SK-MEL-5 (cell line): ENCODE measurements at places on chromosomes 16 and 17.
A peak's percentile ranks its signal among the peaks of the same experiment; 100 is the strongest.

- DNase-seq, result no peak
Measured at GRCh38 chr16:87951552-87952538, 611 bp downstream of the BANP start.

GRCh38 chr16:728131-728889 lies 1.4 kb downstream of the HAGHL start:
- peak; percentile 91 for DNase-seq

- no peak for DNase-seq
Measured at GRCh38 chr16:84714028-84714427, 14.2 kb downstream of the USP10 start.

GRCh38 chr17:72205357-72205756 lies 84.5 kb downstream of the SOX9 start:
- DNase-seq, result no peak

- no peak for DNase-seq
Measured at GRCh38 chr16:81583893-81584631, 139.5 kb downstream of the CMIP start.

DNA sequence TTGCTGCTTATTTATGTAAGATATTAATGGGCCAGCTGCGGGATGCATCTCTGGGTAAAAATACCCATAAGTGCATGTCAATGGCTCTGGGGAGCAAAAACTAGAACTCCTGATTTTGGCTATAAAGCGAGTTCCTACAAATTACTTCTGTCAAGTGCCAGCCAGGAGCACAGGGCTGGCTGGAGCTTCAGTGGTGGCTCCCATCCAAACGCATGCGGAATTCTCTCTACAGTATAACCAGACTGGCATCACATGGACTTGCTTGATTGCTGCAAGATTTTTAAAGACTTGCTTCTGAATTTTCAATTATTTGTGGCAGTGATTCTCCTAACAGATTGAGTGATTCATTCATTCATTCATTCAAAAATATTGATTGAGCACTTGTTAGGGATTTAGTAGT lies 260.9 kb downstream of the PHKB start:
- DNase-seq, result no peak

GRCh38 chr17:43328650-43329049 lies 70.1 kb upstream of the ARL4D start:
- no peak for DNase-seq

- DNase-seq, result no peak
Measured at GRCh38 chr17:17795296-17795695, 41.5 kb downstream of the SREBF1 start.

DNA sequence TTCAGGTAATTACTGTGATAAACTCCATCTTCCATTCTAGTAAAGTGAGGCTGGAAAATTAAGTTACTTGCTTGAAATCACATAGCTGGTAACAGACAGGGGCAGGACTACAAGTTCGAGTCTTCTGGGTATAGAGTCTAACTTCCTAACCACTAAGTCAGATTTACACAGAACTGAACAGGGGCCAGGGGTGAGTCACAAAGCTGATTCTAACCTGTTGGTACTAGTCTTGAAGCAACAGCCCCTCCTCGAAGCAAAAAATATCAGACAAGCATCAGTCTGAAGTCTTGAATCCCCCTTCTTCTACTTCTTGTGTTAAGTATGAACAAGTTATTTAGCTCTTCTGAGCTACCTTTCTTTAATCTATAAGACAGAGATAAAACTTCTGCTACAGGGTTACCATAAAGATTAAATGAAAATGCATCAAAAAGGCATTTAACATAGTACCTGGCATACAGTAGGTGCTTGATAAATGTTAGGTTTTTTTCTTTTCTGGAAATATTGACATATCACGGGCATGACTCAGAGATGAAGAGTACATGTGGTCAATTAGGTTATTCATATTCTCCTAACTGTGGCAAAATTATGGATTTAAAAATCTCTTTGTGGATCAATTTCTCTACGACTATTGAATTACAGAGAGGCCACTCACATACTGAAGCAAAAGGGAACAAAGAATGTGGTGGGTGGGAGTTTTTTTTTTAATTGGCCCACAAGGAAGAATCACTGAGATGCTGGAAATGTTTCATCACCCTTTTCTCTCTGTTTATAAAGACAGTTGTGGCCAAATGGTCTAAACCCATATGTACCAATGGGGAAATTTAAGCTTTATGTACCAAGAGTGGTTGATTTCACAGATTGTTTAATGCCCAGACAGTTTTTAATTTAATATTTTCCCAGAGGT lies 266.9 kb upstream of the DYNLRB2 start:
- DNase-seq, result no peak

DNA sequence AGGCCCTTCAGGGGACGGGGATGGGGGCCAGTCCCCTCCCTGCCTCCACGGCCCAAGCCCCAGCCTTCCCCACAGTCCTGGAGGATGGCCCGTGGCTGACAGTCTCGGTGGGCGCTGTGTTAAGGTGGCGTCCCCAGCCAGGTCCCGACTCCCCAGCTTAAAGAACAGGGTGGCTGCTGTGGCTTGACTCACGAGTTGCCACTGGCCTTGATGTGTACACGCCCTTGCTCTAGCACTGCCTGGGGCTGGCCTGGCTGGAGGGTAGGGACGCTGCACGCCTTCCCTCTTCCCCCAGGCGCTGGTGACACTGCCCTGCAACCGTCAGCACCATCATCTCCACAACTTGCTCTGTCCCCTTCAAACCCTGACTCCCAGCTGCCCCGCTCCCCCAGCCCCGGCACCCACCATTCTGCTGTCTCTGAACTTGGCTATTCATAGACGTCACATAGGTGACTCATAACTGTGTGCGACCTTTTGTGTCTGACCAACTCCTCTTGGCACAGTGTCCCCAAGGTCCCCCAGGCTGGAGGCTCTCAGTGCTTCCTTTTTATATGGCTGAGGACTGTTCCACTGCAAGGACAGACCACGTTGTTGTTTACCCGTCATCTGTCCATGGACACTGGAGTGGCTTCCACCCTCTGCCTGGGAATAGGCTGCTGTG lies 6.3 kb downstream of the GNPTG start:
- DNase-seq, result no peak

DNA sequence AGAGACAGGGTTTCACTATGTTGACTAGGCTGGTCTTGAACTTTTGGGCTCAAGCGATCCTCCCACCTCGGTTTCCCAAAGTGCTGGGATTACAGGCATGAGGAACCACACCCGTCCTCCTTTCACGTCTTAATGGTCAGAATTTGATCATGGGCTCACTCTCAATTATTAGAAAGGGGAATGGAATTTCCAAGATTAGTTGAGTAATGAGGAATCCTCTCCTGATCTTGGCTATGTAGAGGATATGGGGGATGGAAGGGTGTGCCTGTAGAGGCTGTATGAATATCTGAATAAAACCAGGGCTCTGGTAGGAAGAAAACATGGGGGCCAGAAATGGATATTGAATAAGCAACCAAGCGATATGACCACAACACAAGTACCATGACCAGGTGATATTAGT lies 25.9 kb upstream of the SMURF2 start:
- DNase-seq, result no peak

- peak; percentile 43 for DNase-seq
Measured at GRCh38 chr16:50354629-50355456, 13.9 kb downstream of the BRD7 start.

GRCh38 chr16:10040136-10041080 lies 141.8 kb downstream of the GRIN2A start:
- DNase-seq, result no peak

- DNase-seq, result no peak
Measured at GRCh38 chr16:81123092-81123852, 27.1 kb upstream of the GCSH start.

DNA sequence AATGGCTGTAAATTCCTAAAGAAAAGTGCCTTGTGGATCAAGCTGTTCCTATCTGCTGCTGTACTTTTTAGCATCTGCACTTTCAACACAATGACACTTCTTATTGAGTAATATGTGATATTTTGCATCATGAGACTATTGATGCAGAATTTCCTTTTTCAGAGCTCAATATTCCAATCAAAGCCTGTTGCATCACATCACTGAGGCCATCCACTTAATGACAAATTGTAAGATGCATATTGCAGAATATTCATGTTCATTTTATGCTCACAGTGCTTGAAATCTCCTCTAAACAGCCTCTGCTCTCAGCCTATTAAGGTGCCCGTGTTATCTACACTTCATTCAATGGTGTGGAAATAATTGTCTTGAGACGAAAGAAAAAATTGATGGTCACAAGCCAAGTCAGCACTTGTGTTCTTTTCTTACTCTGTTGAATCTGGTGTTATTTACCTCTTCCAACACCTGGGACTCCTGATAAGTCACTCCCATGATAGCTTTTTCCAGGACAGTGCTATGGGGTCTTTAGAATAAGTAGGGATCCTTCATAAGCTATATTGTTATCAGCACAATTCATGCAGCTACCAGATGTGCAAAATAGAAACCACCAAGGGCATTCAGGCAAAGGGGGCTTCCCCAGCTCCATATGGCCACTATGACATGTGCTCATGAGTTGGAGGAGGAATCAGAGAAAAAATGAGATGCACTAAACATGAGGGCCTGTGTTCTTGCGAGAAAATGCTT lies 9.3 kb upstream of the SKAP1 start:
- no peak for DNase-seq

GRCh38 chr17:78716814-78717393 lies 65.2 kb downstream of the CYTH1 start:
- DNase-seq, result peak; percentile 88

- no peak for DNase-seq
Measured at GRCh38 chr16:14181371-14182050, 110.4 kb downstream of the MRTFB start.

- no peak for DNase-seq
Measured at GRCh38 chr16:11025120-11025531, 80.8 kb downstream of the CLEC16A start.

GRCh38 chr16:19105891-19106624 lies 7.7 kb upstream of the ITPRIPL2 start:
- DNase-seq, result no peak

GRCh38 chr17:37545486-37545885 lies 55.8 kb downstream of the DUSP14 start:
- no peak for DNase-seq

DNA sequence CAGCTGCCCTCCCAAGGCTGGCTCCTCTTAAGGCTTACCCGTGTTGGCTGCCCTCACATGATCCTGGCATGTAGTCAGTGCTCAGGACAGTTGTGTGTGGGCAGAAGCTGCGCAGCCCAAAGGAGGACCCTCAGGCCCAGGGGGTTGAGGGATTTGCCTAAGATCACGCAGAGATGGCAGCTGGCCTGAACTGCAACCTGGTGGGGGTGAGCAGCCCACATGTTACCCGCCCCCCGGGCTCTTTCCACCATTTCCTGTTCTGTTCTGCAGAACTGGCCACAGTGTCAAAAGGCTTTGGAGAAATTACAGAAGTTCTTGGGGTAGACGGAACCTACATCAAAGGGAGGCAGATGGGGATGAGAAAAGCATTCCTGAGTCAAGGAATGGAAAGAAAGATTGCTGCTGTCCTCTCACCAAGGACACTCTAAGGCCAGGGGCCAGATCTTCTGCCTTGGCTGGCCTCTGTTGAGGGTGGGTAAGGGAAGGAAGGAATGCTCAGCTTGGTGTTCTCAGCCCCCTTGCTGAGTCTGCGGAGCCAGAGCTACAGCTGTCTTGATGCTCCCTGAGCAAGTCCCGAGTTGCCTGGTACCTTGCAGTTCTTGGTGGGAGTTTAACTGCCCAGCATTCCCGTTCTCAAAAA lies 53.0 kb downstream of the EPN2 start:
- DNase-seq, result no peak

- no peak for DNase-seq
Measured at GRCh38 chr17:45006927-45007461, 38.9 kb upstream of the C1QL1 start.

DNA sequence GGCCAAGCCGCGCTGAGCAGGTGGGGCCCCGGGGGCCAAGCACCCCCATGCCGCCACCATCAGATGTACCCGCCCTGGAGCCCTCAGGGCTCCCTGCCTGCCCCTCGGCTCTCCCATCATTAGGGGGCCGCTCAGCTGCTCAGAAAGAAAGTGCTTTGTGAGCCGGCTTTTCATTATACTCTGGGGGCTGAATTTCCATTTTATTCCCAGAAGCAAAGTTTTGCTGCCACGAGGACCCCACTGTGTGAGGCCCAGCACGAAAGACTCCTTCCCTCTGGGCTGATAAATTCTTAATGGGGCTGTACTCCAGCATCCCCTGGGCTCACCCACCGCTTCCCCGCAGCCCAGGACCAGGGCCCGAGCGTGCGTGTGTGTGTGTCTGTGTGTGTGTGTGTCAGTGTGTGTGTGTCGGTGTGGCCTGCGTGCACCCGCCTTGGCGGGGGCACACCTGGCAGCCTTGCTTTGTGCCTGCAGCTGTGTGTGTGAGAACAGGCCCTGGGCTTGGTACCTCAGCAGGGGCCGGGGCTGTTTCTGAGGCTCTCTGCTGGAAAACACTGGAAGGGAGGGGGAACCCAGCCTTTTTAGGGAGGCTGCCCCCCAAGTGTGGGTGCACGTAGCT lies 103.0 kb upstream of the GSE1 start:
- DNase-seq, result no peak

DNA sequence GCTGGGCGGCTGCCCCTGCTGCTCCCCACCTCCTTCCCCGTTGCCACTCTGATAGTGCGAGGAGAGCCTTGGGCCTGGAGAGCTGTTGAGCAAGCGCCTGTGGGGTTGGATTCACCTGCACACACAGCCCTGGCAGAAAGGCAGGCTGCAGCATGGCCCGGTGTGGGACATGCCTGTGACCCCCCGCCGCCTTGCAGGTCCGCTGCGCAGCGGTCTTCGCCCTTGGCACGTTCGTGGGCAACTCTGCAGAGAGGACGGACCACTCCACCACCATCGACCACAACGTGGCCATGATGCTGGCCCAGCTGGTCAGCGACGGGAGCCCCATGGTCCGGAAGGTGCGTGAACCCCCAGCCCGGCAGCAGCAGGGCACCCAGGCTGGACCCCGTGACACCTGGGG lies 106.8 kb upstream of the CHMP6 start:
- DNase-seq, result no peak

- no peak for DNase-seq
Measured at GRCh38 chr17:62652251-62653001, 25.0 kb downstream of the MRC2 start.

- DNase-seq, result no peak
Measured at GRCh38 chr17:73003487-73003886, 89.0 kb downstream of the SLC39A11 start.

DNA sequence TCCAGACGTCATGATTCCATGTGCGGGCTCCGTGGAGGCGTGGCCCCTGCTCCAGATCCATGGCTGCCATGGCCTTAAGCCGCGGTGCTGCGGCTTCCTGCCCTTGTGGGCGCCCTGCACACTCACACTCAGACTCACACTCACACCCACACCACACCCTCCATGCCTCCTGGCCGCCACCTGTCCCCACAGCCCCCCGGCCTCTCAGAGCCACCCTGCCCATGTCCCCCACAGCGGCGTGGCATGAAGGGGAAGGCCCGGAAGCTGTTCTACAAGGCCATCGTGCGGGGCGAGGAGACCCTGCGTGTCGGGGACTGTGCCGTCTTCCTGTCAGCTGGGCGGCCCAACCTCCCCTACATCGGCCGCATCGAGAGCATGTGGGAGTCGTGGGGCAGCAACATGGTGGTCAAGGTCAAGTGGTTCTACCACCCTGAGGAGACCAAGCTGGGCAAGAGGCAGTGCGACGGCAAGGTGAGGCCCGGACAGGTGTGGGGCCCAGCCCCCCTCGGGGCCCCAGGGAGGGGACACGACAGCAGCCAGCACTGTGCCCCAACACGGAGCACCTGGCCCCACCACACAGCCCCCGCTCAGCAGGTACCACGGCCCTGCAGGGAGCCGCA lies 50.0 kb downstream of the ACTG1 start:
- DNase-seq, result no peak
